ENCODE measurements at places on chromosomes 7 and 10. TPM values are rescaled to one million over a fixed set of nuclear protein-coding genes. Genes with fewer than 3 reads are reported as not detected.

DNA sequence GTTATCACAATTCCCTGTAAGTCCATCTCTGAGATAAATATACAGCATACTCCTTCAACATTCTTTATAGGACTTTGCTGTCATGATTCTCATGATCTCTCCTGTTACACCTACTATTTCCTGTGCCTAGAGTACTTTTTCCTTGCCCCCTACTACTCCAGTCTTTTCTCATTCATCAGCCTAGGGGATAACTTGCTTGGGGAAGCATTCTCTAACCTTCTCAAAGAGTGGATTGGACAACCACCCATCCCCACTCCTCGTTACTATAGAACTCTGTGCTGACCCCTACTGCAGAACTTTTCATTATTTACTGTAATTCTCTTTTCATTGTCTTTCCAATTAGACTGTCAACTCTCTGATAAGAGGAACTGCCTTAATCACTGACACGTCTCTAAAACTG is 57.4 kb upstream of the TFEC start:
- peaks cover 2% of the 10 kb centered on the region for H3K4me1 ChIP-seq
- DNase-seq, result no peak
- H3K27ac ChIP-seq, result no peak overlapping the region
- no peak overlapping the region for H3K4me3 ChIP-seq
- H3K36me3 ChIP-seq, result no peaks in the 10 kb centered on the region

ZPBP gene
- not detected for total RNA-seq

PRR15 gene
- total RNA-seq, result 13.0 TPM

DNA sequence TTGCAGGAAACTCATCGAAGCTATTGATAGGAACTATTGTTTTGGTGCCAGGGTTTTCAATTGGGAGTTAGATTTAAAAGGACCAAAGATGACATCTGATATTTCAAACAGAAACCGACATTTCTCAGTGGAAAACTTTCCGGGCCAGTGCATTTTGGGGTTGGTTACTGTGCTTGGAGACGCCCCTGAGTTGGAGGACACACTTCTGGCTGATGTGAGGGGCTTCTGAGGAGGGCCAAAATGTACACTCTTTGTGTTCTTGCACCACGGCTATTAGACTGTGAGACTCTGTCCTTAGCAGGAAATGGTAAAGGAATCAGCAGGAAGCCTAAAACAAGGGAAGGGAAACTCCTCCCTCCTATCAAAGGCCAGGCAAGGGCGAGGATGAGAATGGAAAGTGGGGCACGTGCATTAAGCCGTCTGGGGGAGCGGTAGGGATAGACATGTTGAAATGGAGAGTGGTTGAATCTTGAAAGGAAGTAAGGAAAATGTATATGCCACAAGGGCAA is 1.8 kb upstream of the SRGN start:
- H3K27me3 ChIP-seq, result peaks cover 30% of the 10 kb centered on the region
- H3K36me3 ChIP-seq, result no peaks in the 10 kb centered on the region
- no peaks in the 10 kb centered on the region for H3K4me1 ChIP-seq
- H3K4me3 ChIP-seq, result no peak overlapping the region
- H3K27ac ChIP-seq, result no peak overlapping the region

- H3K27me3 ChIP-seq, result no peaks in the 10 kb centered on the region
- H3K27ac ChIP-seq, result no peak overlapping the region
- H3K4me3 ChIP-seq, result no peak overlapping the region
Observed at GRCh38 chr10:29657719-29658274, 23.0 kb upstream of the SVIL start.

GRCh38 chr10:42519761-42520460 is 118.5 kb downstream of the ZNF33B start:
- peaks cover 68% of the 10 kb centered on the region for H3K36me3 ChIP-seq
- no peaks in the 10 kb centered on the region for H3K27me3 ChIP-seq
- H3K4me1 ChIP-seq, result no peaks in the 10 kb centered on the region
- H3K4me3 ChIP-seq, result no peak overlapping the region

DNA sequence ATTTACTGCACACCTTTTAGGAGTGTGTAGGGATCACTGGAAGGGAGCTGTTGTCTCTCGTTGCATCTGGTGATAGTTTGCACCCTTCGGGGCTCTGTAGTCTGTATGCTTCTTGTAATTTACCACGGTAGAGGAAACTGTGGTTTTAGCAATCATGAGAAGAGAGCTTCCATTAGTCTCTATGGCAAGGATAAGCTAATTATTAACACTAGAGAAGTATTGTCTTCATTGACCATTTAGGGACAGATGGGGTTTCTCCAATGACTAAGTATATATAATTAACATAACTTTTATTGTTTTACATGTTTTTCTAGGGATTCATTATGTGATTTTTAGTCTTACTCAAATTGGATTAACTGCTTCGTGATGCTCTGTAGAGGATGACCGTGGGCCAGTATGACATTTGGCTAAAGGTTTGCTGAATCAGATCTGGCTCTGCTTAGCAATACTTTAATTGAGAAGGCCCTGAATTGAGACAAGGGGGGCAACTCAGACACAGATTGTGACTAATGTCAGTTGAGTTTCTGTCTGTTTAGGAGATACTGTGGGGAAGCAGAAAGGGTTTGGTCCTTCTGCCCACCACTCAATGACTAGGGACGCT is 8.7 kb downstream of the SLC18A2 start:
- no peak for DNase-seq
- no peak overlapping the region for H3K27ac ChIP-seq
- no peaks in the 10 kb centered on the region for H3K36me3 ChIP-seq
- H3K4me1 ChIP-seq, result peaks cover 3% of the 10 kb centered on the region

GRCh38 chr10:30742471-30742870 is 112.9 kb upstream of the LYZL2 start:
- no peak for DNase-seq
- no peaks in the 10 kb centered on the region for H3K36me3 ChIP-seq
- H3K4me1 ChIP-seq, result no peaks in the 10 kb centered on the region
- no peak overlapping the region for H3K4me3 ChIP-seq
- peaks cover 8% of the 10 kb centered on the region for H3K27me3 ChIP-seq

- H3K27ac ChIP-seq, result no peak overlapping the region
- no peaks in the 10 kb centered on the region for H3K4me1 ChIP-seq
- H3K27me3 ChIP-seq, result no peaks in the 10 kb centered on the region
- H3K4me3 ChIP-seq, result no peak overlapping the region
- DNase-seq, result no peak
Observed at GRCh38 chr7:88072715-88073055, 138.6 kb downstream of the ADAM22 start.

DNA sequence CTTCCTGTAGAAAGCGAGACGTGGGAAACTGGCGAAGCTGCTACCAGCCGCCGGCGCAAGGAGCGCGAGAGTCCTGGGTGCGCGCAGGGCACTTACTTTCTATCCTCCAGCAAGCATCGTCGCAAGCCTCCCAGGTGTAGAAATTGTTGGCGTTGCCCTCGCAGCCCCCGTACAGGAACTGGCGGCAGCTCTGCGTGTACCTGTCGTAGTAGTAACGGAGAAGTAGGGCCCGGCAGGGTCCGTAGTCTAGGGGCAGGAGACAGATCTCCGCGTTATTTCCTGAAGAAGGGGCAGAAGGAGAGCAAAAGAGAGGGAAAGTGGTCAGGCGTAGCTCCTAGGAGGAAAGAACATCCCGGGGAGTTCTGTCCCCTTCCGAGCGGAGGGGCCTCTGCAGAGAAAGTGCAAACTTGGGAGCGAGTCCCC is 501 bp downstream of the TFPI2 start:
- DNase-seq, result peak; percentile 27
- peaks cover 52% of the 10 kb centered on the region for H3K27me3 ChIP-seq
